Astrocyte of the hippocampus (primary cell): ENCODE measurements at places on chromosomes 11 and 22.

DNA sequence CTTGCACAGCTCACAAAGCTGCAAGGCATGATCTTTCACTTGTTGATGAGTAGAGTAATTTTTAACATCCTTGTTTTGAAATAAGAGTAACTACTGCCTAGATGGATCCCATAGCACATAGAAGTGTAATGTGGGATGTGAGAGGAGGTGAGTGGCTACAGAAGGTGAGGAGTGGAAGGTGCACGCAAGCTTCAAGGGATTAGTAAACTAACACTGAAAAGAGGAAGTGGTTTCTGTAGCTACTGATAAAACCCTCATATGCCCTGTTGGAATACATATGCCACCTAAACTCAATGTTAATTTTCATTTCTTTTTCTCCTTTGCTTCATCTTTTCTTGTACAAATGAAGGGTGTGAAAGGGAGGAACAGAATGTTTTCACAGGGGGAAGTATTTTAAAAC lies 22.0 kb upstream of the CTSC start:
- no peak for DNase-seq

DNA sequence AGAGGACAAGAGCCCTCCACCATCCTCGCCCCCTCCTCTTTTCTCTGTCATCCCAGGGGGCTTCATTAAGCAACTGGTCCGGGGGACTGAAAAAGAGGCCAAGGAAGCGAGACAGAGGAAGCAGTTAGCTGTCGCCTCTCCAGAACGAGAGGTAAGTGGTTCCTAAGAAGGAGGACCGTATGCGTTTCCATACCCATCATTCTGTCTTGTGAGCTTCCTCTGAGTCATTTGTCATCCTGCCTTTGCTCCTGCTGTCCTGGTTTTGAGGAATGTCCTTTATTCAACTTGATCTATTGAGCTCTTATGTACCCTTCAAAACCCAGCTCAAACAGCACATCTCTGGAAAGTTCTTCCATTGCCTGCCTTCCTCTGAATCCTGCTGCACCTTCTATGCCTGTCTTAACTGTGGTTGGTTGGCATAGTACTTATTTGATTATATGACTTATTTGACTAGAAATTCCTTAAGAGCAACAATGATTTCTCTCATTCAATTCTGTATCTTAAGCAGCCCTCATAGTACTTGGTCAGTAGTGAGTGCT lies 21.3 kb downstream of the MYO18B start:
- no peak for DNase-seq

DNA sequence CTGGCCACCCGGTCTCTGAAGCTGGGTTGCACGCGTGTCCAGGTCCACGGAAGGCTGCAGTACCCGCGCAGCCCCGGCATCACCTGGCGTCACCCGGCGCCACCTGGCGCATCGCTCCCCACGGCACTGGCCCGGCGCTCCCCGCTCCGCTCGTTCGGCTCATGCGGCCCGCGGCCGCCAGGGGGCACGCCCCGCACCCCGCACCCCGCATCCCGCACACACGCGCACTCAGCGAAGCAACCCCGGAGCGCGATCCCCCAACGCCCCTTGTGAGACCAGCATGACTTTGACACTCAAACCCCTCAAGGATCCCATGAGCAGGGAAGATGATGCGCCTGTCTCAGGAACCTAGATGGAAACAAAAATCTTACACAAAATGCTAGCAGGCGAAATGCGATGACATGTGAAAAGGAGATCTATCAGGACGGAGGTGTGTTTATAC lies 11.9 kb downstream of the B3GNT6 start:
- peak; percentile 72 for DNase-seq

- DNase-seq: no peak
Observed at GRCh38 chr11:61089806-61090491, 12.3 kb upstream of the CD5 start.

DNA sequence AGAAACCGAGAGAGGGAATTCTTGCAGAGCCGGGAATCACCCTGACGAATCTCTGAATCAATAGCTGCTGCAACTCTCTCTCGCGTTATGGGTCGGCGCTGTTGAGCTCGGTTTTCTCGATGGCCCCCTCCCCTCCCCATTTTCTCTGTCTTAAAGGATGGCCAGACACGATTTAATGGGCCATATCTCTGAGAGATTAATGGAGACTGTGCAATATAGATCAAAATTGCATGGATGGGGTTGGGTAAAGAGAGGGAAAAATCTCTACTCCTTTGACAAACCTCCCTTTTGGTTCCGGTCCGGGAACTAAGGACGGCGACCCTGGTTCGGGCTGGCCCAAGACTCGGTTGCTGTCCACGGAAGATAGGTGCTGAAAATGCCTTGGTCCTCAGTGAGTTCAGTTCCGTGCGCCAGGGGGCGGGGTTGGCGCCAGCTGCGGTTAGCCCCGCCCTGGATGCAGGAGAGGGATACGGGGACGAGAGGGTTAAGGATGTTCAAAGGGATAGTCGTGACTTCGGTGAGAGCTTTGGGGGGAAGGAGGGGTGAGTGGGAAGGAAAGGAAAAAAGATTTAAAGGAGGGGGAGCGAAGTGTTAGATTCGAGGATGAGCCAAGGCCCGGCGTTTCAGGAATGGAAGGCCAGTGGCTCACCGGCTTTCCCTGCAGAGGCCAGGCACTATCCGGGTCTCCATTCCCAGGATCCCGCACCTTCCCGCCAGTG lies 103.6 kb upstream of the HSD17B12 start:
- DNase-seq: peak; percentile 73

DNA sequence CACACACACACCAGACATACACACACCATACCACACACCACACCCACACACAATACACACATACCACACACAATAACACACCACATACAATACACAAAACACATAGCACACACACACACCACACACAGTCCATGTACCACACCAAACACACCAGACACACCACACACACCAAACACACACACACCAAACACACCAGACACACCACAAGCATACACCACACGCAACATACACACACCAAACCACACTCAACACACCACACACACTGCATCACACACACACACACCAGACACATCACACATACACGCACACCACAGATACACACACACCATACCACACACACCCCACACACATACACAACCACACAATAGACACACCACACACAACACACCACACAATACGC lies 54.8 kb downstream of the IGSF9B start:
- no peak for DNase-seq

GRCh38 chr22:24409707-24410106 lies 17.7 kb upstream of the ADORA2A start:
- DNase-seq: no peak

DNA sequence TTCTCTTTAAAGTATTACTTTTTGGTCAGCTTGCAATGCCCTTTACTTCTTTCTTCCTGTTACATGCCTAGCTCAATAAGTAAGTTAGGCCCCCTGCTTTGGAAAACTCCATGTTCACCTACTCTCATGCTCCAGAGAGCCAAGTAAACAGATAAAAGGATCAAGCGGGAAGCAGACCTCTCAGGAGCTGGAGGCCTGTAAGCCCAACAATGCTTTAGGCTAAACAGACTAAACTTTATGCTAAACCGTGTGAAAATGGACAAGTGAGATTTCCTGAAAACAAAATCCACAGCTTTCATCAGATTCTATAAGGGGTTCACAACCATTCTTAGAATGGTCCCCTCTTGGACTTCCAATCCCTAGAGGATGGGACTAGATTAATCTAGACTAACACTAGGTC lies 40.2 kb downstream of the CELF1 start:
- DNase-seq: no peak

DNA sequence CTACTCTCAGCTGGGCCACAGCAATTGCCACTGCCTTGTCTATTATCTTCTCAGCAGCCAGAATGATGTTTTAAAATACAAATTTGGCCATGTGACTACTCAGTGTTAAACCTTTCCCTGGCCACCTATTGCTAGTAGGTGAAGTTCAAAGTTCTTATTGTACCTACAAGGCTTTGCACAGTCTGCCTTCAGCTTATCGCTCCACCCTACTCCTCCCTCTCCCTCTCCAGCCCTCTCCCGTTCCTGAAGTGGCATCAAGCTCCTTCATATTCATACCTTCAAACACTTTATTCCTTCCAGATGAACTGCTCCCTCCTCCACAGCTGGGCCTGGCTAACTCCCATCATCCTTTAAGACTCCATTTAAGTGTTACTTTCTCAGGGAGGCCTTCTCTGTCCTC lies 37.3 kb downstream of the OR10A6 start:
- no peak for DNase-seq

DNA sequence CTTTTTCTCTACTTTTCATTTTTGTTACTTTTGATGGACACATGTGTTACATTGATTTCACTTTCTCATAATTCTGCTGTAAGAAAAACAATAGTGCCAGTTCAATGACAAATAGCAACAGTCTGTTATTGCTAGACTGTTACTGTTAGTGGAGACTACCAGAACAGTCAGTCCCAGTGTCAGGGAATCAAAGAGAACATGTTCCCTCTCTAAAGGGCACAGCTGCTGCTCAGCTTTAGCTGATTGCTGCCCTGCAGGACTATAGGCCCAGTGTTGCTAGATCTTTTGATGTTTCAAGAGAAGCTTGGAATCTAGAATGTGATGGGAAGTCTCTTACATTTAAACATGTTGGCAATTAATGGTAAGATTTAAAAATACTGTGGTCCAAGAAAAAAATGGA lies 3.4 kb downstream of the BIRC3 start:
- DNase-seq: no peak

DNA sequence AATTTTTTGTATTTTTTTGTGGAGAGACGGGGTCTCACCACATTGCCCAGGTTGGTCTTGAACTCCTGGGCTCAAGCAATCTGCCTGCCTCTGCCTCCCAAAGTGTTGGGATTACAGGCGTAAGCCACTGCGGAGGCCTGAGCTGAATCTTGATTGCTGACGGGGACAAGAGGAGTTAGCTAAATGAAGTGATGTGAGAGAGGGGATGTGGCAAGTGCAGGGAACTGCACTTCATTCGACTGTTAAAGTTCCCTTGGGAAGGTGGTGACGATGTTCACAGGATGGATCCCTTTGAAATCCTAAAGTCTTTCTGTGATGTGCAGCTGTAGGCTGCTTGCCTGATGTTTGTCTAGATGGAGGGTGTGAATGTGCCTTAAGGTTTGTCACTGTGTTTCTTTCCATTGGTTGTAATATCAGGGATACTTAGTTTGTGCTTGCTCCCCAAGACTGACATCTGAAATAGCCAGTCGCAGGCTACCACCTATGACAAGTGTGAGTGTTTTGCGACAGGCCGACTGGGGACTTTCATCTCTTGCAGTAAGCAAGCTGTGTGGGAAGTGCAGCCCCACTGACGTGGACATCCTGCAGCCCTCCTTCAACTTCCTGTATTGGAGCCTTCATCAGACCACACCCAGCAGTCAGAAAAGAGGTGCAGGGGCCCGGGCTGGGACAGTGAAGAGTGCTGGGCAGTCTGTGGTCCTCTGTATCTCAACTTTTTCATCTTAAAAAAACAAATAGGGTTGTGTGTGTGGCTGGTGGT lies 19.6 kb upstream of the CCDC134 start:
- DNase-seq: no peak

GRCh38 chr11:74749965-74750296 lies 1.3 kb downstream of the RNF169 start:
- DNase-seq: no peak

- DNase-seq: no peak
Observed at GRCh38 chr22:31895411-31896123, 48.8 kb upstream of the YWHAH start.

- no peak for DNase-seq
Observed at GRCh38 chr11:62157603-62158002, 32.4 kb upstream of the SCGB1D1 start.

GRCh38 chr11:5596607-5597201 lies at the start of gene TRIM6:
Gene TRIM6, plus strand, starts transcription at chr11:5596637. Its CDS starts 261 bp downstream, at chr11:5596898.
- DNase-seq: peak; percentile 62

DNA sequence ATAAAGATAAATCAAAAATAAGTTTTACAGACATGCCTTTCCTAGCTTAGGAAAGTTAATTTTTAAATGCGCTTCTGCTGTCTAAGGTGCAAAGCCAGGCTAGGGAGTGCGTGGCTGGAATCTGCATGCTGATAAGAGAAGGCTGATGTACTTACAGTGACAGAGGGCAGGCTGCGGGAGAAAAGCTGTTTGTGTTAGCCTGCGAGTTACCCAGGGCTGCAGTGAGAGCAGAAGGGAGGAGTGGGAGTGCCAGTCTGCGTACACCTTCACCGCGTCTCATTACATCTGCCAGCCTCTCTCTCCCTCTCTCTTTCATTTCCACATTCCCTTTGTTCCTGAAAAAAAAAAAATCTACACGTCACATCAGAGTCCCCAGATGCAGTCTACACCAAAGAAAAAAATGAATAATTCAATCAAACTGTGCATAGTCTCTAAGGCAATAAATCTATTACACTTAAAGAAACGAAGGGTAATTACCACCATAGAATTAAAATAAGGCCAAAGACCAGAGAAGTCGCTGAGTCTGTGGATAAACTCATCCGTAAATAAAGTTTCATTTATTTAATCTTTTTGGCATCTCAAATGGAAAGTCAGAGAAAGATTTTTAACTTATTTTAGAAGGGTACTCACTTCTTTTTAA lies 126.4 kb upstream of the C11orf58 start:
- DNase-seq: no peak

DNA sequence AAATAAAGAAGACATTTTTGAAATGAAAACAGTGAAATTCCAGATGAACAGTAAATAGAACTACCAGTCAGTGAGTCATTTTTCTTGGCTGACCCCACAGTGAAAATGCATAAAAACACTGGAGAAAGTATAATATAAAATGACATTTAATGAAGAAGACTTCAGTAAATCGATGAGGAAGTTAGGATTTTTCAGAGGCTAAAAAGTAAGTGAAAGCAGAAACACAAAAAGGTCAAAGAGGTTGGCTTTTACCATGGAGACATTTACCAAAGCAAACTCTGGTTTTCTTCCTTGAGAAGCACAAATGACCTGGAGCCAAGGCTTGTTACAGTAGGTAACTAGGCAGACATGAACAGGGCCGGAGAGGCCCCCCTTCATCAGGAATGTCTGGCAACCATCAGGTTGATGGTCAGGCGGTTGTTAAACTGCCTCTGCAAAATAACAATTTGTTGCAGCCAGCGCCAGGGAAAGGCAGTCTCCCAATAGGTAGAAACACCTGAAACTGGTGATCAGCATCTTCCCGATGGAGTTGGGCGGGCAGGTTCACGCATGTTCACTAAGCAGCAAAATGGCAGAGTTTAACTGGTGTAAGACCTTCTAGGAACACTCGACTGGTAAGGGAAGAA lies 16.7 kb upstream of the TMEM123 start:
- peak; percentile 60 for DNase-seq

GRCh38 chr22:34243023-34243422 lies 322.7 kb upstream of the LARGE1 start:
- no peak for DNase-seq

DNA sequence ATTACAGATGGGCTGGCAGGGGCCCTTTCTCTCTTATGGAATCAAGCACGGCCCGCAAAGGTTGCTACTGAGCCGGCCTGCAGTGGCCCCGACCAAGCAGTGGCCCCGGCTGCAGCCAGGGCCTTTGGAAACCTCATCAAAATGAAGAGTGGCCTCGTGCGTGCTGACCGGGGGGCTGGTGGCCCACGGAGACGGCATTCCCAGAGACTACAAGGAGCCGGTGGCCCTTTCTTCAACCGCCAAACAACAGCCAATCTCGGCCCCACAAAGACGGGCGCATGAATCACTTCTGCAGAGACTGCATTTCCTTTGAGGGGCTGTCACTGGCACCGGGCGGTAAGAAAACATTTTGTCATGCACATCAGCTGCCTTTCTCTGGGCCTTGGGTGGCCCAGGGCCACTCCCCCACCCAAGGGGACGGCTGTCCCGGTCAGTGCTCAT lies 43.1 kb upstream of the FGF3 start:
- DNase-seq: peak; percentile 60

- no peak for DNase-seq
Observed at GRCh38 chr11:2250041-2250440, 20.3 kb downstream of the ASCL2 start.

- DNase-seq: no peak
Observed at GRCh38 chr11:131877246-131877942, 507.0 kb downstream of the NTM start.

- DNase-seq: no peak
Observed at GRCh38 chr22:37485395-37486223, 575 bp downstream of the MFNG start.
